NCI-H2029 (cell line): ENCODE measurements at places on chromosomes 7 and 10.

DNA sequence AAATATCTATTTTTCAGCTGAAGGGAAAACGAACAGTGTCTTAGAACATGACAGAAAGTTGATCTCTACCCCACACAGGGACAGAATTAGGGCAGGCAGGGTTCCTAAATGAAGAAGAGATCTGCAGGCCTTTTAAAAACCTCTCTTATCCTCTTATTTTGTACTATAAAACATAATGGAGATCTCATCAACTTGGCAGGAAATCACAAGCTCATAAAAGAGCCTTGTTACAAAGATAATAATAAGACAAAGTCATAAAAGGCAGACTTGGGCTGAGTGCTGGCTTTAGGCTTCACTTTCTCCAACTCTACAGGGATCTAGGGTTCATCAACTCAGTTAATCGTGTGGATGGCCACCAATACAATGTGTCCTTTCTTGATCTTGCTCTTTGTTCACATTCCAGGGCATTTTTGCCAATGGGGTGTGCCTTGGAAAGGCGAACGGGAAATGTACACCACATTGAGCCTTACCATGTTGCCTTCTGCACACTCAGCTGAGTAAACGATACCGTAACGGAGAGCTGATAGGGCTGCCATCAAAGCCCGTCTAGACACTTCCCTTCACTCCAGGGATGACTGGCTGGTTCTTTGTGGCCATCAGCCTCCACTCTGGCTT is 7.1 kb upstream of the TEX36 start:
- DNase-seq, result no peak

DNA sequence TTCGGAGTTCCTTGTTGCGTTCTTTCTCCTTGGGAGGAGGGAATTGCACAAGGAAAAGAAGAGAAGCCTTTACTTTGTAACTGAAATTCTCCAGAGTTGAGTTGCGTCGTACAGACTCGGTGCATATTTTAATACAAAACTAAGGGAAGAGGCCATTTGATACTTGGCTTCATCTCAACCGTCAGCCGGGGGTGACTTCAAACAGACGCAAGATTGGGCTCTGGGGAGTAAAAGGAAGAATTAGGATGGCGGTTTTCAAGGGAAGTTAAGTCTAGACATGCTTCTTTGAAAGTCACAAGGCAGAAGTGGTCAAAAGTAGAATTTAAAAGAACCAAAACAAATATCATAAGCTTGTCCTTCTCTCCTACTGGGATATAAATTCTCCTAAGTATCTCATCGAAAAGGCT is 1.6 kb downstream of the PRR15 start:
- DNase-seq, result no peak

DNA sequence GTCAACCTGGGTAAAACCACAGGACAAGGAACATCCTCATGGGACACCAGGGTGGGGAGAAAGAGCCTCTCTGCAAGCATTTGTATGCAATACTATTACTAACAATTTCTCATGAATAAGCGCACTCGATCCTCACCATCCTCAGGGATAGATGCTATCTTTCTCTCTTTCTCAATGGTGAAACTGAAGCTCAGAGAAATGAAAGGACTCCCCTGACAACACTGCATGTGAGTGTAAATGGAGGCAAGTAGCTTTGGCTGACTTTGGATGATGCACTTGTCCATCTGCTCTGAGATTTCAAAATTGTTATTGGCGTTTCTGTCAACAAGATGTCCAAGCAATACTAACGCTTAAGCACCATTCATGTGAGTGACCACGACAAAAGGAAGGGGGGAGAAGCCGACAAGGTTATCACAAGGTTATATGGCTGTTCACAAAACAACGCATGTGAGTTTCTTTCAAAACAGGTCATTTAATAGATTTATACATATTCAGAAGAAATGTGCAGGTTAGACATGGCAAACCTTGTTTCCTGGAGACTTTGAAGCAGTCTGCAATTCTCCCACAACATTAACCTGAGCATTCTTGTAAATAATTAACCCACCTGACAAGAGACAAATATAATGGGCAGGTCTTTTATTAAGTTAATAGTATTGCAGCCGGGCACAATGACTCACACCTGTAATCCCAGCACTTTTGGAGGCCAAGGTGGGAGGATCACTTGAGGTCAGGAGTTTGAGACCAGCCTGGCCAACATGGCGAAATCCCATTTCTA is 54.0 kb downstream of the IFIT5 start:
- no peak for DNase-seq

DNA sequence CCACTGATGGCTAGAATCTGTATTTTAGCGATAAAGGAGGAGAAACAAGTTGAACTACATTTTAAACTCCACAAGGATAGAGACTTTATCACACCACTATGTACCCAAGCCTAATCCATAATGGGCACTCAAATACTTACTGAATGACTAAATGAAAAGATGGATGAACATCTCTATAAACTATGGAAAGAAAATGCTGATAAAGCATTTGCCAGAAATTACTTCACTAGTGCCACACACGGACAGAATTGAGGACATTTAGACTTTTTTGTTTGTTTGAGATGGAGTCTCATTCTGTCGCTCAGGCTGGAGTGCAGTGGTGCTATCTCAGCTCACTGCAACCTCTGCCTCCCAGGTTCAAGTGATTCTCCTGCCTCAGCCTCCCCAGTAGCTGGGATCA is 1.7 kb upstream of the NSUN6 start:
- no peak for DNase-seq

GRCh38 chr10:78894089-78894840 is 174.5 kb upstream of the ZMIZ1 start:
- no peak for DNase-seq

- no peak for DNase-seq
Observed at GRCh38 chr10:94443047-94443446, 40.7 kb downstream of the TBC1D12 start.
